Stimulated activated CD8-positive, alpha-beta memory T cell treated with anti-CD3 and anti-CD28 coated beads, Interleukin-4, amount 100 ng/mL, for 4 hours (primary cell): ENCODE measurements at places on chromosomes 7 and 10.

GRCh38 chr7:102326157-102326889 lies 29.9 kb downstream of the SPDYE6 start:
- no peak for DNase-seq

- no peak for DNase-seq
These were observed 1.5 kb upstream of the KAT6B start for GRCh38 chr10:74824900-74825370.

GRCh38 chr10:31011665-31012022 lies 20.0 kb downstream of the ZNF438 start:
- no peak for DNase-seq

- no peak for DNase-seq
These were observed 89.1 kb downstream of the TNS3 start for GRCh38 chr7:47492716-47493325.

DNA sequence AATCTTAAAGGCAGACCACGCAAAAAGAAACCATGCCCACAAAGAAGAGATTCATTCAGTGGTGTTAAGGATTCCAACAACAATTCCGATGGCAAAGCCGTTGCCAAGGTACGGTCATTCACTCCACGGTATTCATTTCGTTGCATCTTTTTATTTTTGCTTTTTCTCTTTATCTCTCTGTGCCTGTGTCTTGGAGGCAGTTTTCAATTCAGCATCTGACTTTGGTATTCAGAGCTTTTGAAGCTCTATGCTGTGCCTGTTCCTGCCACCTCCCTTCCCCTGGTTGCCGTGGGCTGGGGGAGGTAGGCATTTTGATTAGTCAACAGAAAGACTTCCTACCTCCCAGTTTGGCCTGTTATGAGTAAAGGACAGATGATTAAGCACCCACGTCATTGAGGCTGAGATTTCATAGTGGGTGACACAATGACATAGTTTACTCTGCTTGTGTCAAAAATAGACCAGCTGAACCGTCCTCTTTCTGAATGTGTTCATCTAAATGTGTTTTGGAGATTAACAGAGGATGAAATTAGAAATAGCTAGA lies 149.5 kb downstream of the ARID5B start:
- peak; percentile 42 for DNase-seq

- DNase-seq, result no peak
These were observed 107.2 kb upstream of the C10orf90 start for GRCh38 chr10:126777714-126778113.

GRCh38 chr7:101315336-101315735 lies 6.3 kb downstream of the IFT22 start:
- no peak for DNase-seq

DNA sequence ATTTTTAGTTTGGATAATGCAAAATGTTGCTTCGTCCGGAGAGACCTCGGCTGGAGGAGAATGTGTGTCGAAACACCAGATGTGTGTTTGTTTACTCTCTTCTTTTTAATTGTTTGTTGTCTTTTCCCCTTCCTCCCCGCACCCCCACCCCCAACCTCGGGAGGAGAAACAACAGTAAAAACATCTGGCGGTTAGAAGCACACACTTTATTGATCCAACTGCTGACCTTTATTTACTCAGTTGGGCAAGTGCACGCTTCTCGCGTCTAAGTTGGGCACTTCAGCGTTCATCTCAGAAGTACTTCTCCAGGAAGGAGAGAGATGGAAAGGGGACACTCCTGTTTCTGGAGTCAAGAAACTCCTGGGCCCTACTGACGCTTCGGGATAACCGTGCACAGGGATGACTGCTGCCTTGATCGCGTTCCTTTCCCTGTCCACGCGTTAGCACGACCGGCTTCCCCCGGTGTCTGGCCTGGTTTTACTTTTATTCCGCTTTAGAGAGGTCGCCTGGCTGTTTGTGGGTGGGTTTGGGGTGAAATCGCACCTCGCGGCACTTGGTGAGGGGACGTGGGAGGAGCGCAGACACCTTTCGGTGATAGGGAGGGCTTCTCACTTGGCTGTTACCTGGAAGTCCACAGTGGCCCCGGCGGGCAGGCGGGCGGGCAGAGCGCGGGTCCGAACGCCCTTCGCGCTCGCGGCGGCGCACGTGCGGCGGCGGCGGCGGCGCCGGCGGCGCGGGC lies 168.3 kb upstream of the PPP1R3A start:
- no peak for DNase-seq

DNA sequence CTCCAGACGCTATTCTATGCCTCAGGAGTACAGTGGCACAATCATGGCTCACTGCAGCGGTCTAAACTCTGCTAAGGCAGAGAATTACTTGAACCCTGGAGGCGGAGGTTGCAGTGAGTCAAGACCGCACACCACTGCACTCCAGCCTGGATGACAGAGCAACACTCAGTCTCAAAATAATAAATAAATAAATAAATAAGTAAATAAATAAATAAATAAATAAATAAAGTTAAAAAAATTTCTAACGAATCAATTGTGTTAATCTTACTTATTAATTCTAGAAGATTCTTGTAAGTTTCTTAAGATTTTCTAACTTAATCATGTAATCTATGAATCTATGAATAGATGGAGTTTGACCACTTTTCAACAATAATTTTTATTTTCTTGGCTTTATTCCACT lies 621.4 kb upstream of the POT1 start:
- DNase-seq, result no peak

GRCh38 chr10:71608819-71609768 lies 110.5 kb downstream of the C10orf105 start:
- DNase-seq, result peak; percentile 37

- no peak for DNase-seq
These were observed 113.9 kb upstream of the STK17A start for GRCh38 chr7:43469051-43469450.

DNA sequence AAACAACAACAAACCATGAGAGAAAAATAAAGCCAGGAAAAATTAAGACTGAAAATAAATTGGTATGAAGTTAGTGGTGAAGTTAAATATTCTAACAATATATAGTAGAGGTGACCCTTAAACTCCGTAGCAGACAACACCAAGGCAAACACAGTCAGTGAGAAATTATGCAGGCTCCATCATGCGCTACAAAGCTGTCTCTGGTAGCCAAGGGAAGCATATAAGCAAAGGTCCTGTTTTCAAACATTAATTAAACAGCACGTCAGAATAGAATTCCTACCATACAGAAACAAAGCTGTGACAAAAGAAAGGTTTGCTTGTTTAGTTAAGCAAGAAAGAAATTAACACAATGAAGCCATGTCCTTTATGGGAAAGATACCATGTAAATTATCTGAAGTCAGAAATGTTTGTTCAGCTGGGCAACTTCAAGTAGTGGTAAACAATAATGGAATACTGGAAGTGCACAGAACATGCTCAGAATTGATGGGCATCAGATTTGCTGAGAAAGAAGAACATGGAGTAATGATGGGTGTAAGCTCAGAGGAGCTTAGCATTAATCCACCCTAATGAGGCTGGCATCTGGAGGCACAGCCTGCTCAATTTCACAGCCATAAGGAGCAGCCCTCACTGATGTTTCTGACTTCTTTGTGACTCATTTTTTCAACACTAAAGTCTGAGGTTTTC lies 75.7 kb downstream of the IGF2BP3 start:
- no peak for DNase-seq

DNA sequence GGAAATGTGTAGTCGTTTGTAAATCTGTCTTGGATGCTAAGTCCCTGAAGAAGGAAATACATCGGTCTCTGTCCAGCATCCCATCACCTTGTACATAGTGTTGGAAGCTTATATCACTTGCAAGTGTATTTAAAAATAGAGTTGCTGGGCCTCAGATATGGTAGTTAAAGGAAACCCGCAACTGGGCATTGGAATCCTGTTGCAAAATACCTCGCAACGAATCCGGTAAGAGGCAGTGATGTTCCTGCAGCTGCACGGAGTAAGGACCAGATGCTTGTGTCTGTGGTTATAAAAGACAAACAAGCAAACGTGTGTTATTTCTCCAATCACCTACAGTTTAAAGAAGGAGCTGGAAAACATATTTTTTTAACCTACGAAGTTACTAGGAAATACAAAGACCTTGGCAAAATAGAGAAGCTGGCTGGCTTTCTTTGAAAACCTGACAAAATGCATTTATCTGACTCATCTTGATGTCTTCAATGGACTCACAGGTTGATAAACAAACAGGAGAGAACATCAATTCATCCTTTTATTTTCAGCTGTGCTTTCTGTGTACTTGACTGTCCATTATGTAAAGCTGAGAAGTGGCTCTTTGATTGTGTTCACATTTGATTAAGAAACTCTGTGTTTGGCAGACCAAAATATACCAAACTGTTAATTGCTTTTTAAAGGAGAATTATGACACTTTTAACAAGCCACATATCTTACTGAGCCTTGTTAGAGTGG lies 326.4 kb downstream of the SFMBT2 start:
- no peak for DNase-seq

DNA sequence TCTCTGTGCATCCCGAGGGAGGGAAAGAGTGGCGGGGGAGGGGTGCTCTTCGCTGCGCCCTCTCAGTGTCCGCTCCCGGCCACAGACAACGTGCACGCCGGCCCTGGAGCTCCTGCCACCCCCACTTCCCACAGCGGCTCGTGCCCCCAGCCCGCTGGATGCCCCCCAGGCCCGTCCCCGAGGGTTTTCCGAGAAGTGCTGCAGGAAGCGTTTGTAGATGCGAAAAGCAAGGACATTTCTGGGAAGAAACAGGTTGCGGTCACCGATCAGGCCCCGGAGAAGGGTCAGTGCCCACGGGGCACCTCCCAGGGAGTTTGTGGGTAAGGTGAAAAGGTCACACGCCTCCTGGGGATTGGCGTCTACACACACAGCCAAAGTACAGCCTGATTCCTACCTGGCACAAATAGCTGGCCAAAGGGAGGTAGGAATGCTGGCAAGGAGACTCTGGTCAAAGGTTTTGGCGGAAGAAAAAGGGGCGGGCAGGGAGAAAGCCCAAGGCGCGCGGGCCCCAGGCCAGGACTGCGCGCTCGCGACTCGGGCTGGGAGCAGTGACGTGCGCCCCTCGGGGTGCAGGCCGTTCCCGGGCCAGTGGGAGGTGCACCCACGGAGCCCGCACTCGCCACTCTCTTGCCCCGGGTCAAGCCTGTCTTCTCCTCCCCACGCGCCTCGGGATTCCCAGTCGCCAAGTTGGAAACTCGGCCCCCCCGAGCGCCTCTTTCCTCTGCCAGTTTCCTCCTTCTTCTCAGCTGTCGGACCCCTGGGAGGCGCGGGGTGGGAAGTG lies 1.5 kb upstream of the NRP1 start:
- no peak for DNase-seq

- no peak for DNase-seq
These were observed 13.1 kb downstream of the LHFPL3 start for GRCh38 chr7:104341546-104341945.

DNA sequence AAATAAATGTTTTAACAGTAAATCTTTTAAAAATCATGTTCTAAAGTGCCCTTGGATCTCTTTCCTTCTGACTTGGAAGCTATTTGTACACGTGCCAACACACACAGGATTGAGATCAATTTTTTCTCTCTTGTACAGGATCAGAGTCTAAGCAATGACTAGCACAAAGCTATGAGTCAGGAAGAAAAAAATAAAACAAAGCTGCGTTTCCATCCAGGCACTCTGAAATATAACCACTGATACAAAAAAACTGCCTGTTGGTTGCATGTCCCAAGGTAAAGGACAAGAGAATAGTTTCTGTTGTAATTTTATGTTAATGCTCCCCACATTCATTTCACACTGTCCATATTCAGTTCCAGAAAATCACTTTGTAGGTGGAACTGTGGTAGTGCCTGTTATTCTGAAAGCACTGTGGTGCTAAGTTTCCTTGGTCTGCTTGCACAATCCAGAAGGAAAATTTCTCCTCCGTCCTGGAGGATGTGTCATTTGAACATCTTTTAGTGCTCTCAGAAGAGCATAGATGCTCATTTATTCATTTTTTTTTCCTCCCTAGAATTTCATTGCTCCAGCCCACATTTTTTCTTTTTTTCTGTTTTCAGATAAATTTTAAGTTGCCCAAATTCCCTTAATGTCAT lies 113.4 kb downstream of the PLXDC2 start:
- no peak for DNase-seq

DNA sequence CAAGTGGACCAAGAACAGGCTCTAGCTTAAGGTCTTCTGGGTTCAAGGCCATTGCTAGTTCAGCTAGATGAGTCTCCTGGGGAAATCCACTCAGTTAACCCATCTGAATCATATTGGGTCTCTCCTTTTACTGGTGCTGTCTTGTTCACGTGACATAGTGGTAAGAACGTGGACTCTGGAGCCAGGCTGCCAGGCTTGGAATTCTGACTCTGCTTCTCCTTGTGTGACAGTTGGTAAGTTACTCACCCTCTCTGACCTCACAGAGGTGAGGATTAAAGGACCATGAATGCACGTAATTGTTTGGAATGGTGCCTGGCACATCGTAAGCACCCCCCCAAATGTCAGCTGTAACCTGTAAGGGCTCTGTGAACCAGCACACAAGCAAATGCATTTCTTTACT lies 9.7 kb upstream of the CALU start:
- DNase-seq, result no peak

DNA sequence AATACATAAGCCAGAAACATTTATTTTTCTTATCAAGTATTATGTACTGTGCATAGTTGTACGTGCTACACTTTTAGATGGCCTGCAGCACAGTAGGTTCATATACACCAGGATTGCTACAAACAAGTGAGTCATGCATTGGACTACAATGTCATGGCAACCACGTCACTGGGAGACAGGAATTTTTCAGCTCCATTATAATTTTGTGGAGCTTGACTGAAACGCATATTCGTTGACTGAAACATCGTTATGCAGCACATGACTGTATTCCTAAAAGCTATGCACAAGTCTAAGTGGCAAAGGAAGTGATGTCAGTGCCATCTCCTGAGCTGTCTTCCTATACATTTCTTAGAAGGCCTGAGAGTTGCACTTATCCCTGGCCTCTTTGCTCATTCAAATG lies 871.8 kb downstream of the IPMK start:
- no peak for DNase-seq

GRCh38 chr7:44449584-44449928 lies 40.9 kb downstream of the NUDCD3 start:
- no peak for DNase-seq

DNA sequence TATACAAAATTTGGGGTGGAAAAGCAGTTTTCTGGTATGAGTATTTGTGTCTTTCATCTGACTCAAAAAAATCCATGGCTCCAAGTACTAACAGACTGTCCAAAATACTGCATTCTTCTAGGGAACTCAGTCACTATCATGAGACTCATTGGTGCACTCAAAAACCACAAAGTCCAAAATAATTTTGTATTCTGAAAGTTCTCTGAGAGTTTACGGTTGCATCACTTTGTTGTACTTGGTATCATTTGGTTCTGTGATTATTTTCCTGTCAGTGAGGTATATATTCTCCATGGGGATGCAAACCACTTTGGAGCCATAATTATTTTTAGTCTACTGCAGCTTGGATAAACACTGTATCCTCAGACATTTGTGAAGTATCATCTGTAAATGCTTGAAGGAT lies 28.0 kb upstream of the CABCOCO1 start:
- no peak for DNase-seq

GRCh38 chr10:75461672-75462649 lies 30.5 kb downstream of the LRMDA start:
- no peak for DNase-seq

GRCh38 chr7:69272101-69272500 lies 326.2 kb upstream of the AUTS2 start:
- DNase-seq, result no peak
